Activated T-helper 2 cell treated with anti-CD3 and anti-CD28 coated beads, Interferon-gamma antibody, Interleukin-2, Interleukin-4, amounts not matched to agents 10 μg/mL and 5 μg/mL and 100 μg/mL, durations not matched to agents 14 hours and 24 hours and 36 hours (primary cell): ENCODE measurements at places on chromosomes 12 and 14. TPM values are rescaled to one million over a fixed set of nuclear protein-coding genes. Genes with fewer than 3 reads are reported as not detected.

GRCh38 chr14:69088586-69088985 lies 64.3 kb downstream of the DCAF5 start:
- DNase-seq, result no peak

GRCh38 chr12:28457785-28458184 lies 267.5 kb downstream of the CCDC91 start:
- DNase-seq, result no peak

Gene LAG3
- 215 and 223 TPM in 2 replicates for total RNA-seq

Gene TPH2
- total RNA-seq, result not detected in 2 replicates

DNA sequence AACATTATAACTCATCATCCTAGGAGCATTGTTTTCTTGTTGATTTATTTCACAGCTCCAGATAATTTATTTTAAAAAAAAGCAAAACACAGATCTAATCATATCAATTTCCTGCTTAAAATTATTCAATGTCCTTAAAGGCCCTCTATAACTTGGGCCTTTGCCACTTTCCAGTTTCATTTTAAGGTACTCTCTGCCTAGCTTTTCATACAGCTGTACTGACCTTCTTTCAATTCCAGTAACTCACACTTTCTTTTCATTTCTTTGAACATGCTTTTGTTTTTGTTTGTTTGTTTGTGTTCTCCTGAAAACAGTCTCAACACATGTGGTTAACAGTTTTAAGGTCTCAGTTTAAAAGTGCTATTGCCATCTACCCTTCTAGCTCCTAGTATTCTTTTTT lies 281.9 kb downstream of the ACSS3 start:
- no peak for DNase-seq

DNA sequence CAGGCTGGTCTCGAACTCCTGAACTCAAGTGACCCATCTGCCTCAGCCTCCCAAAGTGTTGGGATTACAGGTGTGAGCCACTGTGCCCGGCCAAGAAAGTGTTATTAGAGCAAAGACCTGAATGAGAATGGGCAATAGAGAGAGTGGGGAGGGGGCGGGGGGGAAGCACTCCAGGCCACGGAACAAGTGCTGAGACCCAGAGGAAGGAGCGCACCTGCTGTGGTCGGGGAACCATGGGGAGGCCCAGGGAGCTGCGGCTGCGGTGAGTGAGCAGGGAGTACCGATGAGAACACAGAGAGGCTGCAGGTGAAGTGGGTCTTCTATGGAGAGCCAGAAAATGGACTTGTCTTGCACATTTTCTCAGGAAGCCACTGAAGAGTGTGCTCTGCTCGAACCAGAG lies 10.8 kb downstream of the SMIM41 start:
- DNase-seq, result no peak

Gene LYZ
- not detected in 2 replicates for total RNA-seq
